ENCODE measurements at places on chromosomes 2 and 18. TPM values are rescaled to one million over a fixed set of nuclear protein-coding genes. Genes with fewer than 3 reads are reported as not detected.

DNA sequence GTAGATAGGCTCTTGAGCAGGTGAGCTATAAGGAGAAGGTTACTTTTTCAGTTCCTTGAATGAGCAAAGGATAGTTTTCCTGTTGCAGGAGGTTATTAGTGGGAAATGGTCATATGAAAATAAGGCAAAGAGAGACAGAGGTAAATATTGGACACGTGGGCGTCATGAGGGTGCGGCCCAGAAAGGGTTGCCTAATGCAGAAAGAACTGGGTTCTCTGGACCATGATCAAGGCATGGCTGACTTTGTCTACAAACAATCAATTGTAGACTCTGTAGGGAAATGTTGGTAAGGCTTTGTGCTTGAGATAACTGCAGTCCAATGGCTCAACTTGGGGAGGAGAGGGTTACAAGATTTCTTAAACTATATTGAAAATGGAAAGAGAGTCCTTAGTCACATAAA, 585.8 kb downstream of the BCL11A start:
- H3K4me1 ChIP-seq: no peaks in the 10 kb centered on the region
- H3K27me3 ChIP-seq: no peaks in the 10 kb centered on the region

Gene PDCD1
- 3.5 TPM for total RNA-seq

DNA sequence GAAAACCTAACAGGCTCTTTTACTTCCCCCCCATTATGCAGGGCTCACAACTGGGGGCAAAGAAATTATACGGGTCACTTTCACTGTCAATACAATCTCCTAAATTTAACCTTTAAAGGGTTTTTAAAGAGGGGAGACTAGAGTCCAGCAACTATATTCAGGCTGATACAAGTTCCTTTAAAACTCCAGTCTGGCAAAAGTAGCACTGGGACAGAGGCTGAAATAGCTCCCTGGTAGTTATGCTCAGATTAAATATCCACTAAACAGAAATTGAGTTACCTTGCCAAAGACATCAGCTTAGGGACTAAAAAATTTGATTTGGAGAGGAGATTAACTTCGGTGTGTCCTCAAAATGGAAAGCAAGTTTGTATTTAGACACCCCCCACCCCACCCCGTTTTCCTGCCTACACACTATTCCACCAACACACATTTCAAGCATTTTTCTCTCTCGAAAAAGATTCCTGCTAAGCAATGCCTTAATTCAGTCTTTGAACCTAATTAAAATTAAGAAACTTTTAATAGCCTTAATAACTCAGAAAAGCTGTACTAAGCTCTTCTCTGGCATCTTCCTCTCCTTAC, 127.2 kb downstream of the OSBPL1A start:
- H3K4me3 ChIP-seq: no peak overlapping the region
- peaks cover 11% of the 10 kb centered on the region for H3K4me1 ChIP-seq
- no peak for DNase-seq
- H3K36me3 ChIP-seq: no peaks in the 10 kb centered on the region

GRCh38 chr2:180572346-180572745, 408.1 kb upstream of the UBE2E3 start:
- no peaks in the 10 kb centered on the region for H3K4me1 ChIP-seq
- H3K27ac ChIP-seq: no peak overlapping the region
- DNase-seq: no peak
- H3K27me3 ChIP-seq: no peaks in the 10 kb centered on the region

Gene SDC1
- not detected for total RNA-seq

- H3K4me3 ChIP-seq: no peak overlapping the region
- no peak for DNase-seq
- no peaks in the 10 kb centered on the region for H3K27me3 ChIP-seq
- no peaks in the 10 kb centered on the region for H3K36me3 ChIP-seq
Observed at GRCh38 chr2:161068670-161069069, 91.6 kb upstream of the TANK start.

- H3K4me1 ChIP-seq: peaks cover 12% of the 10 kb centered on the region
- no peaks in the 10 kb centered on the region for H3K36me3 ChIP-seq
- no peaks in the 10 kb centered on the region for H3K27me3 ChIP-seq
- DNase-seq: no peak
- no peak overlapping the region for H3K4me3 ChIP-seq
Observed at GRCh38 chr2:206801418-206802189, 36.2 kb downstream of the FASTKD2 start.

DNA sequence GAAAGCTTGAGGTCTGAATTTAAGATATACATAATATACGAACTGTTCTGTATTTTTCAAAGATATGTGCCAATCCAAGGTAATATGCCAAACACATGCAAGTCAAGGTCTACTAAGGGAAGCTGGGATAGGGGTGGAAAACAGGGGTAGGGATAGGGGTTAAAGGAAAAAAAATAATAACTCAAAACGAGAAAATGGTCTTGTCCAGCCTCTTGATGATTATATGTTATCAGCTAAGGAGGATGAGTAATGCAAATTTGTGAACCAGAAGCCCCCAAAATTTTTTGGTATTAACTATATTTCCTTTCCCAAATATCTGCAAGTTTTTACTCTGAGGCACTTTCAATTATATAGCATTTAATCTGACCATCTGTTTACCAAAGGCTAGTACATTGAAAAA, 219.3 kb downstream of the ZEB2 start:
- H3K4me3 ChIP-seq: no peak overlapping the region
- H3K36me3 ChIP-seq: peaks cover 11% of the 10 kb centered on the region
- DNase-seq: no peak
- no peak overlapping the region for H3K27ac ChIP-seq
- H3K4me1 ChIP-seq: peaks cover 2% of the 10 kb centered on the region

Gene RNMT
- total RNA-seq: 45.5 TPM

Gene CCDC178
- not detected for total RNA-seq

GRCh38 chr2:127080226-127080937, 26.6 kb downstream of the BIN1 start:
- H3K4me3 ChIP-seq: peak overlapping the region; percentile 84
- H3K4me1 ChIP-seq: peaks cover 83% of the 10 kb centered on the region
- H3K36me3 ChIP-seq: peaks cover 11% of the 10 kb centered on the region
- no peak for DNase-seq

- DNase-seq: no peak
- H3K36me3 ChIP-seq: no peaks in the 10 kb centered on the region
- no peak overlapping the region for H3K27ac ChIP-seq
- H3K27me3 ChIP-seq: peaks cover 3% of the 10 kb centered on the region
- no peak overlapping the region for H3K4me3 ChIP-seq
Observed at GRCh38 chr2:175015340-175015739, 10.2 kb upstream of the CHN1 start.

DNA sequence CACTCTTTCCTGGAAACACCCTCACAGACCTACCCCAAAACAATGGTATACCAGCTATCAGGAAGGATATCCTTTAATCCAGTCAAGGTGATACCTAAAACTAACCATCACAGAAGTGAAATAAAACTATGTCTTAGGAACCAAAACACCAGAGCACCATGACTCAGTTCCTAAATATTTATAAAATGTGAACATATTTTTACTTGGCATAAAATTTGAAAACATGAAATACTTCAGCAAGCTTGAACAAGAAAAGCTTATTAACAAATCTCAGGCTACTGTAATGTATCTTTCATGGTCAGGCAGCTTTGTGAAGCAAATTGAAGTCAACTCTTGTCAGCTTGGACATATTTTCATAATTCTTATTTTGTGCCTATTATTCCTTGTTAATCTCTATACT, 440.8 kb upstream of the CDH20 start:
- H3K27me3 ChIP-seq: no peaks in the 10 kb centered on the region
- H3K27ac ChIP-seq: no peak overlapping the region
- DNase-seq: no peak

Gene STARD6
- total RNA-seq: not detected

Gene UGT1A10
- not detected for total RNA-seq

DNA sequence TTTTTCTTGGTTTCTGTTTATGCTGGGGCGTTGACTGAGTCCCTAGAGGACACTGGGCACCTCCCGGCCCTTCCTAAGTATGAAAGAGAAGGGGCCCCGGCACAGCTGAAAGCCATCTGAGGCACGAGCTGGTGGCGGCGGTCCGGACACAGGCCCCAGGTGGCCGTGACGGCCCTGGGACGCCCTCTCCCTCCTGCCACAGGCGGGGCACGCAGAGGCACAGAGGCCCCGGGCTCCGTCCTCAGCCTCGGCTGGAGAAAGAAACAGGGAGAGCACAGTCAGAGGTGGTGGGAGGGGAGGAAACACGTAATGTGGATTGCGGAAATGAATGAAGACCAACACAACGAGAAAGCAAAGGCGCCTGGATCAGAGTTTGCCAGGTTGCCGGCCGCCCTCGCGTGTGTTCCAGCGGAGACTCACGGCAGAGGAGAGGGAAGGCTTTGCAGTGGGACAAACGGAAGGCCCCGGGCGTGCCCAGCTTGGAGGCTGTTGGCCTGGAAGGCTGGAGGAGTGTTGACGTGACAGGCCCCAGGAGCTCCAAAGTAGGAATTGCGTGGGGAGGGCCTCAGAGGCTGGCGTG, 119.1 kb downstream of the PTGR3 start:
- H3K4me3 ChIP-seq: no peak overlapping the region
- H3K27me3 ChIP-seq: peaks cover 3% of the 10 kb centered on the region
- no peak for DNase-seq
- H3K27ac ChIP-seq: no peak overlapping the region

- DNase-seq: no peak
- peaks cover 40% of the 10 kb centered on the region for H3K27me3 ChIP-seq
- H3K4me3 ChIP-seq: no peak within 1 kb of the TSS
- H3K4me1 ChIP-seq: peaks cover 4% of the 10 kb centered on the region
- H3K36me3 ChIP-seq: no peaks in the 10 kb centered on the region
- no peak within 1 kb of the TSS for H3K27ac ChIP-seq
Observed at GRCh38 chr2:102141970-102142828, at the start of gene IL1R1. IL1R1 (plus strand) TSS chr2:102142746; CDS start chr2:102157725, 14,979 bp downstream.

GRCh38 chr18:70337139-70337972, 48.5 kb downstream of the SOCS6 start:
- H3K36me3 ChIP-seq: no peaks in the 10 kb centered on the region
- H3K27ac ChIP-seq: no peak overlapping the region
- H3K27me3 ChIP-seq: no peaks in the 10 kb centered on the region

Gene CFC1
- not detected for total RNA-seq

- no peak for DNase-seq
- H3K36me3 ChIP-seq: peaks cover 4% of the 10 kb centered on the region
- H3K4me1 ChIP-seq: peaks cover 65% of the 10 kb centered on the region
- H3K4me3 ChIP-seq: no peak overlapping the region
- no peak overlapping the region for H3K27ac ChIP-seq
- no peaks in the 10 kb centered on the region for H3K27me3 ChIP-seq
Observed at GRCh38 chr2:63849381-63850203, 7.9 kb downstream of the UGP2 start.

GRCh38 chr2:25119263-25119662, 49.1 kb downstream of the POMC start:
- DNase-seq: no peak
- H3K27me3 ChIP-seq: peaks cover 8% of the 10 kb centered on the region
- H3K27ac ChIP-seq: no peak overlapping the region
- no peak overlapping the region for H3K4me3 ChIP-seq

DNA sequence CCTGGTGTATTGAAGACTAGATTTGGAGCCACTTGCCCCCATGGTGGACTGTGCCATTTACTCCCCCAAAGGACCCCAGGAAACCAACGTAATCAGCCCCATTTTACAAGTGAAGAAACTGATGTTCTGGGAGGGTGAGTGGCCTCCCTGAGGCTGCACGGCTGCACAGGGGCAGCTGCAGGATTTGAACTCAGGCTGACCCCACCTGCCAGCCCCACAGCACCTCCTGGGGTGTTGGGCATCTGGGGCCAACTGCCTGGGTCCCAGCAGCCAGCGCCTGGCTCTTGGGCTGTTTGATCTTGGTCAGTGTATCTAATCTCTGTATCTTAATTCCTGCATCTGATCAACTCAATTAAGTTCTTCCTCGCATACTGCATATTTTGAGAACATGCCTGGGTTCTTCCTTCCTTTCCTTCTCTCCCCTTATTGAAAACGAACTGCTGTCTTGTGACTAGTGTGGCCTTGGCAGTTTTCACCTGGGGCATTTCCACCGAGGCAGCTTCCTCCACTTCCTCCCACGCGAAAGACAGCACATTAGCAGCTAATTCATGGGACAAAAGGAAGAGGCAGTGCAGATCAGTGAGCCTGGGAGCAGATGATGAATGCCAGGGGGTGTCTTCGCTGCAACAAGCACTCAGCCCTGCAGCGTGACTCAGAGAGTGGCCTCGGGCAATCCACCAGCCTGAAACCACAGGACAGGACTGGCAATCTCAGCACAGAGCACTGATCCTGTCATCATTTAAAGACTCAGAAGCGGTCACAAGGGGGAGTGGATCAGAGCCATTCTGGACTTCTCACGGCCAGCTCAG, 184.1 kb upstream of the RAB12 start:
- no peak overlapping the region for H3K27ac ChIP-seq
- no peak overlapping the region for H3K4me3 ChIP-seq
- no peak for DNase-seq
- H3K36me3 ChIP-seq: no peaks in the 10 kb centered on the region

Gene AMER3
- total RNA-seq: not detected

Gene CHRND
- total RNA-seq: not detected

DNA sequence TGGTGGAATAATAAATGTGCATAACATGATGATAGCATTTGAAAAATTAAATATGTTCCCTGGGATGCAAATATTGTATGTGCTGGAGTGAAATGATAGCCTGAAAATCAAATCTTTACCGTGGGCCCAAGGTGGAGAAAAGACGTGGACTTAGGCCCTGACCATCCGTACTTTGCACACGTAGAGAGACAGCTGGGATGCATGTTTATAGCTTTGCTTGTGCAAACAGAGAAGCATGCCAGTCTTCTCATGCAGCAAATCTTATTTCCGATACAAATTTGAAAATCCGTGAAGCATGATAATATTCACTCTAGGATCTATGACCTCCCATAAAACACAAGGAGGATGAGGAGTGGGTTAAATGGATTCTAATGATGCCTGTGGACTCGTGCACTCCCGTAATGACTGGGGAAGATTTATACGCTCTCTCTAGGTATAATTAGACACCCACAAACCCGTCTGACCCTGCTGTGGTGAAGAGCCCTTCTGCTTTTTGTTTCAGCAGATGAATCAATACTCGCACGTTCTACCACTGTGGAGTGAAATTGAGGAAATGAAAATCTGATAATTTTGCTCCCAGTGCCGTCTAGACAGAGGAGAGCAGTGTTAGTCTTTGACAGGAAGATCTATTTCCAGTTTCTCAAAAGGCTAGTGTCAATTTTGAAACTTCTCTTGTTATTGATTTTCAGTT, 810.3 kb upstream of the SALL3 start:
- no peaks in the 10 kb centered on the region for H3K36me3 ChIP-seq
- H3K4me1 ChIP-seq: no peaks in the 10 kb centered on the region
- H3K27me3 ChIP-seq: no peaks in the 10 kb centered on the region
- no peak overlapping the region for H3K27ac ChIP-seq

Gene ASB18
- total RNA-seq: not detected

Gene ST6GAL2
- total RNA-seq: not detected

GRCh38 chr18:52343731-52344340, 3.8 kb downstream of the DCC start:
- peaks cover 24% of the 10 kb centered on the region for H3K27me3 ChIP-seq
- H3K27ac ChIP-seq: no peak overlapping the region
- no peak for DNase-seq
- H3K4me3 ChIP-seq: no peak overlapping the region
- no peaks in the 10 kb centered on the region for H3K4me1 ChIP-seq

Gene GALNT1
- 67.5 TPM for total RNA-seq
